Stimulated activated CD4-positive, alpha-beta T cell treated with anti-CD3 and anti-CD28 coated beads, Interleukin-1b, Interleukin-23, amount 100 ng/mL, for 1 hour (primary cell): ENCODE measurements at places on chromosomes 1 and 21.

DNA sequence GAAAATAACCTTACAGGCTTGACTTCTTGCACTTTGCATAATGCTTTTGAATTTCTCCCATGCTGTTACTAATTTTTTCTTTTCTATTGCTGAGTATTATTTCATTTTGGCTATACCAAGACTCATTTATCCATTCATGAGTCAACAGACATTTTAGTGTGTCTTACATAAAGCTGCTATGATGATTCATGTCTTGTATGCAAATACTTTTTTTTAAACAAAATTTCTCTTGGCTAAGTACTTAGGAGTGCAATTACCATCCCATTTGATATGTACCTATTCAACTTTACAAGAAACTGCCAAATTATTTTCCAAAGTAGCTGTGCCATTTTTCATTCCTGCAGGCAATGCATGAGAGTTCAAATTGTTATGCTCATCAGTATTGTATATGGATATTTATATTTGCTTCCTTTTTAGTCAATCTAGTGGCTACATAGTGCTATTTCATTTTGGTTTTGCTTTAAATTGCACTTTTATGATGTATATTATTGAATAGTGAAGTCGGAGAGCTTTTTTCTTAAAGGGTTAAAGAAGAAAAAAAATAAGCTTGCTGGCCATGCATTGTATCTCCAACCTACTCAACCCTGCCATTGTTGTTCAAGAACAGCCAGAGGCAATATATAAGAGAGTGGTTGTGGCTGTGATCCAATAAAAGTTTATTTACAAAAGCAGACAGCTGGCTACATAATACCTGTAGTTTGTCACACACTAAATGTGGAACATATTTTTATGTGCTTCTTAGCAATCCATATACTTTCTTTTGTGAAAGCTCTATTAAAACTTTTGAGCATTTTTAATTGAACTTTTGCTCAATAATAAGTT, 862.8 kb downstream of the KCNT2 start:
- DNase-seq: no peak

DNA sequence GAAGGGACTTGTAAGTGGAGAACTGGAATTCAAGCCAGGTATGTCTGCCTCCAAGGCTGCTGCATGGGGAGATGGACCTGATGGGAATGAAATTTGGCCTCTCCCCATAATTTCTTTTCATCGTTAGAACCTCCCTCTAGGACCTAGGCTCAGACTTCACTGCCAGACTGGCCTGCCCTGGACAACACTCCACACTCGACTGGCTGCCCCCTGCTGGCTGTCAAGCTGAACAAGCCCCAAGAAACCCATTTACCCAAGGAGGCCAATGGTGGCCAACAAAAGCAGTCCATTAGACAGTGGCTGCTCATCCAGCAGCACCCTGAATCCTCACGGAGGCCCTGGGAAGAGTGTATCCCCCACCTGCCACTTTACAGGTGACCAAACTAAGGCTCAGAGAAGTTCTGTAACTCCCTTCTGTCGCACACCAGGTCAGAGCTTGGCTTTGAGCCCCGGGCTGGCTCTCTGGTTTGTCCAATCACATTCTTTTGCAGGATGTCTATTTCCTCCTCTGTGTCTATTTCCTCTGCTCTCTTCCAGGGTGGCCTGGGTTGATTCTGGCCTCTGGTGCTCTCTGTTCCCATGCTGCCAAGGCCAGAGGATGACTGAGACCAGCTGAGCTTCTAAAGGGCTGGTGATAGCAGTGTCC, 3.8 kb downstream of the RNF186 start:
- DNase-seq: no peak

GRCh38 chr1:84255582-84255981, 45.9 kb upstream of the SAMD13 start:
- DNase-seq: no peak

DNA sequence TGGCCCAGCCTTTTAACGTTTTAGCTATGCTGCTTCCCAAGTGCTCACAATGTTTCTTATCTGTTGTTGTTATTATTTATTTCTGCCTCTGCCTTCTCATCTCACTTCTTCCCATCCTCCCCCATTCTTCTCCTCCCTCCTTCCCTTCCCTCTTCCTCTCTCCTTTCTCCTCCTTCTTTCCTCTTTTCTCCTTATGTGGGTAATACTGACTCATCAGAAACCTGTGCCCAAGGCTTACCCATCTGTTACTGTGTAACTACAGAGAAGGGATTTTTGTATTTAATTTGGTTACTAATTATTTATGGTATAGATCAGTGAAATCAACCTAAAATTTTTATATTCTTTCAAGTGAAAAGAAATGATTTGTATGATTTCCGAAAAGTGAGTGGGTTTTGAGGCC, 120.3 kb downstream of the KCNK2 start:
- no peak for DNase-seq

DNA sequence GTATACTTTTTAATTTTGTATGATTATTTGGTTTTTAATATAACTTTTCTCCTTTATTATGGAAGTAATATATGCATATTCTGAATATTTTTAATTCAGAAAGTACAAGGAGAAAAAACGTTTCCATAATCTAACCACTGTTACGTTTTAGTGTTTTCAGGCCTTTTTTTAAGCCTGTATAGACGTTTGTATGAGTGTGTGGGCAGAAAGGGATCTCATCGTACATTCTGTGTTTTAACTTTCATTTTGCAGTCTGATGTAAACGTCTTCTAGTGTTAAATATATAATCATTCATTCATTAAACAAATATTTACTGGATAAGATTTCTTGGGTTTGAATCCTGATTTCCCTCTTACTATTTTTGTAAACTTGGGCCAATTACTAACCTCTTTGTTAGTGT, 38.0 kb upstream of the PLEKHO1 start:
- DNase-seq: no peak

DNA sequence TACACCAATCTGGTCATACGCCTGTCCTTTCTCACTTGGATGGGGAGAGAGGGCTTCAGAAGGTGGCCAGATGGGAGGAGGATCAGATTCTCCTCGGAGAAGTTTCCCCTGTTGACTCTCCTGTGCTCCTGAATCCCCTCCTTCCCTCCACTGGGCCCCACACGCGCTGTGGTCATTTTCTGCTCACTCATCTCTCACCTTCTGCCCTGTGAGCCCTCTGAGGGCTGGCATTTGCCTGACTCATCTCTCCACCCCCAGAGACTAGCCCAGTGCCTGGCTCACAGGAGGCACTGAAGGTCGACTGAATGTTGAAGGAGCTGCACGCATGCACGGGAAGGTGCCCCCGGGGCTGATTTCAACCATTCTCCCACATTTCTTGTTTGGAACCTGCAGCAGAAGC, 14.2 kb downstream of the ABCA4 start:
- no peak for DNase-seq

- DNase-seq: no peak
These were observed 12.6 kb downstream of the DFFB start for GRCh38 chr1:3869751-3870301.

- DNase-seq: no peak
These were observed 587.3 kb downstream of the PTPRC start for GRCh38 chr1:199226163-199226562.

DNA sequence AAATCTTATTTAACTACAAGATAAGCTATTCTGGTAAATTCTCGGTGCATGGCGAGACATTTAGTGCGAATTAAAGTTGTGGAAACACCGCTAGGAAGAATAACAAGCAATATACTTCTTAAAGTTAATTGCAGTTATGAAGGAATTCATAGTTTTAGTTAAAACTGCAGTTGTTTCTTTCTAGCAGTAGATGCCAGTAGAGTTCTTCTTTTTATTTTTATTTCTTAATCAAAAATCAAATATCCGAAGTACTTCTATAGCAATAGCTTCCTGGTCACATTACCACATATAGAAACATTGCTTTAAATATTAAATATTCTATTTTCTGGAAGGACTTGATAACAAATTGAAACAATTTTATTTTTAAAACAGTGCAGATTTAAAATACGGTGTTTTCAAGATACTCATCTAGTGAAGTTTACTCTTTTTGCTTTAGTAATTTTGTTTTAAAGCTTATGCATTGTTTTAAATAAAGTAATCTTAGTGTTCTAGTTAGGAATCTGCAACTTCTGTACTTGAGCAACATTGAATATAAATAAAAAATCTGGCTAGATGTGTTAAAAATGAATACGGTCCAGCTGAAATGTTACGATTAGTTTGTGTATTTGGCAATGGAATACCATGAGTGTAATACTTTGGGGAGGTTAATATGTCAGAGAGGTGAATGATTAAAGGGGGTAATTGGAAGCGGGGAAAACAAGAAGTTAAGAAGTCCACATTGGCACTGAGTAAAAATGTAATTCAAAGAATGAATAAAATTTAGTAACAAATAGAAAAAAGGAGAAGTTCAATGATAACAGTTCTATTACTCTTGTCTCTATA, 2.7 kb upstream of the PRKACB start:
- DNase-seq: no peak

DNA sequence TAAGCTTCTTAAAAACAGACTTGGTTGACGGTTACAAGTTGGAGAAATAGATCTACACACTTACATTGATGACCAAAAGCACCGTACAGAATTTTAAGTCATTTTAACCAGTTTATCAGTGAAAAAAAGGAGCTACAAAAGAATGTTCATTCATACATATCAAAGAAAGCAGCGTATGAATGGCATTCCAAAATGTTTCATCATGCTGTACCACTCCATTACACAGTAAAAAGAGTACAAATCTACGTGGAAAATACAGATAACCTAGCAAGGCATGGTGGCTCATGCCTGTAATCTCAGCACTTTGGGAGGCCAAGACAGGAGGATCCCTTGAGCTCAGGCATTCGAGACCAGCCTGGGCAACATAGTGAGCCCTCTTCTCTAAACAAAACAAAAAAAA, 40.3 kb downstream of the ZZZ3 start:
- no peak for DNase-seq

GRCh38 chr1:243801378-243801777, 48.7 kb downstream of the AKT3 start:
- no peak for DNase-seq

- no peak for DNase-seq
These were observed 95.0 kb downstream of the KCND3 start for GRCh38 chr1:111894497-111894896.

DNA sequence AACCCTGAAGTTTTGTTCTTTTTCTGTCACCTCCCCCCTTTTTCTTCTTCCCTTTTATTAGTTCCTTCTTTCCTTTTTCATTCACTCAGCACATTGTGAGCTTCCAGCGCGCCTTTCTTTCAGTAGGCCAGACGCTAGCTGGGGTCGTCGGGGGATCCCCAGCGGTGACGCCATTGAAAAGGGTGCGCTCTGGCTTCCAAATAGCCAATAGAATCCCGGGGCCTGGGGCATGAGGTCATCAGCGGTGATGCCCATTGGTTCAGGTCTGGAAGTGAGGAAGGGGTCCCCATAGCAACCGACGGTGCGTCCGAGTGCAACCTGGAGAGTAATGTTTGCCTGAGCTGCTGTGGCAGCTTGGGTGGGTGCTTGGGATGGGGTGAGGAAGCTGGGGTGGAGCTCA, 6.9 kb upstream of the EFNA3 start:
- DNase-seq: no peak

DNA sequence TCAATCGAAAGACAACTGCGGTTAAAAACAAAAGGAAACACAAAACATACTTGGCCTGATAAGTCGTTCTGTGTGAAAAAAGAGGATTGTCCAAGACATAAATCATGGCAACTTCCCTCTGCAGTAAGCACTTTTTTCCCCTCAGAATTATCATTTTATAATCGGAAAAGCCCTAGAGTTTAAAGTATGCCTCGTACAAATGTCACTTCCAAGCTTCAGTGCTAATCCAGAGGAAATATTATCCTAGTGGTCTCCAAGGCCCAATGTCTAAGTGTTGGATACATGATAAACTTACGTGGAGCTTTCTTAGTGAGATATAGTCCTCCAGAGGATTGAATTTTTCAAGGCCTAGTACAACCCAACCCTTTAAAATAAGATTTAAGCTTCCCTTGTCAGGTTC, 11.2 kb upstream of the NTMT2 start:
- DNase-seq: no peak
